ENCODE measurements at places on chromosomes 1 and 21.

- no peak for DNase-seq
Measured at GRCh38 chr21:37419228-37419906, 52.8 kb downstream of the DYRK1A start.

DNA sequence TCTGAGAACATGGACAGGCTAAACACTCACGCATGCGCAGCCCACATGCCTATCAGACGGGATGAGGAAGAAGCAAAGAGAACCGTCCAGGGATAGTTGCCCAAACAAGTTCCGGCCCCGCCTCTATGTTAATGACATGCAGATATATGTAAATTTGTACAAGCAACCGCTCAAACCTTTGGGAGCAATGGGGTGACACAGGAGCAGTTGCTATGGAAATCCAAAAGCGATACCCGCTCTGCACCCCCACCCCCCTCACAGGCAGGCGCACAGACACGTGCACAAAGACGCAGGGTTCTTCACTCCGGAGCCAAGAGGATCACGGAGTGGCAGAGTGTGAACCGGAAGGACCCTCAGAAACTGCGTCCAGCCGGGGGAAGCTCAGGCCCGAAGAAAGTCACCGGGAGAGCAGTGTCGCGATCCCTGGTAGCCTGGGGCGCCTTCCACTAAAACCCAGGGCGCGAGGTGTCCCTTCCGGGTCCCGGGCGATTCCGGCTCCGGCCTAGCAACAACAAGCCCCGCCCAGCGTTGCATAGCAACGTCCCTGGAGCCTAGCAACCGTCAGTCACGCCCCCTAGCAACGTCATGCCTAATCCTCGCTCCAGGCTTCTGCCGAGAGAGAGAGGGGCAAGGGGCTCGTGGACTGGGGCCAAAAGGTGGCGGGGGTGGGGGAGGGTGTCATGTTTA, 24.1 kb upstream of the ADGRB2 start:
- DNase-seq = peak; percentile 88

GRCh38 chr21:36849461-36850105, 116.9 kb downstream of the HLCS start:
- DNase-seq = no peak

DNA sequence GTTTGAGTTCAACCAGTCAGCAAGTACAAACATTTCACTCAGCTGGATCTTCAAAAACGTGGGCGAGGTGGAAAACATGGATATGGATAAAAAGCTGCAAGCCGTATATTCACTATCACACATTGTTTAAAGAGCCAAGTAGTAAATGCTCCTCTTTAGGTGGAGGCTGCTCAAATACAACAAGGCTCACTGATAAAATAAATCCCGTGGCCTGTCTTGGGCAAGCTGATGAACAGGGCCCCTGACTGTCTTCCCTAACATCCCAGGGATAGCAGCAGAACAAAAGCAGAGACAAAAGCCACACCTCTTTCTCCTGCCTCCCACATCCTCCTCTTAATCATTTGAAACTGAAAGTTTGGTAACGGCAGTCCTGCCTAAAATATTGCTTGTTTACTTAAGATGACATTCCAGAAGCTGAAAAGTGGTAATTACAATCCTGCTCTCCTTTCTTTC, 357.7 kb downstream of the TTLL7 start:
- DNase-seq = peak; percentile 44

DNA sequence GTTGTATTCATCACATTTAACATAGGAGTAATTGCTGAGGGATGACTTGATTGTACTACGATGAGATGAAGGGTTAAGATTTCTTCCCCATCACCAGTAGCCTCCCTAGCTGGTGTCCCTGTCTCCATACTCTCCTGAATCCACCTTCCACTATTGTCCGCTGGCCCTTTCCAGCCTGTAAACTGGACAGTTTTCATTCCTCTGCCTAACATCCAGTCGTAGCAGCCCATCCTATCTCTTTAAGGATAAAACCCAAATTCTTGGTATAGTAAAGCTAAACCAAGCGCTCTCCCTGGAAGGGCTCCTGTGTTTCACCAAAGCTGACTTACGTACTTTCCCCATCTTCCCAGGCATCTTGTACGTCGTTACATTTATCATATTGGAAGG, 670 bp downstream of the COX20 start:
- DNase-seq = no peak

DNA sequence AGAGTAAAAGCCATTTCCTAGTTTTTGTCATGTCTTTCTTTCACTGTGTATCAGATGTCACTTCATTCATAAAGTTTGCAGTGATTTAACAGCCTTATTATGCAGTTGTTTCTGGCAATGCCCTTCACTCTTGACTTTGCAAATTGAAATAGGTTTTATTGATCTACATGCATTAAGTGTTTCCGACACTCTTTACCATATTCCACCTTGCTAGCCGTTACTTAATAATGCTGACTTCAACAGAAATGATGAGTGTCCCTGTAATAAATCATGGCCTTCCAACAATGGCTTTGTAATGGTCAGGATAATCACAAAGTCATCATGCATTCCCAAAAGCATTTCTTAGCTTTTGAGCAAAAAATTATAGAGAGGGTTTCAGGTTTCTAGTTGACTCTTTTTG, 236.8 kb upstream of the FMN2 start:
- no peak for DNase-seq

DNA sequence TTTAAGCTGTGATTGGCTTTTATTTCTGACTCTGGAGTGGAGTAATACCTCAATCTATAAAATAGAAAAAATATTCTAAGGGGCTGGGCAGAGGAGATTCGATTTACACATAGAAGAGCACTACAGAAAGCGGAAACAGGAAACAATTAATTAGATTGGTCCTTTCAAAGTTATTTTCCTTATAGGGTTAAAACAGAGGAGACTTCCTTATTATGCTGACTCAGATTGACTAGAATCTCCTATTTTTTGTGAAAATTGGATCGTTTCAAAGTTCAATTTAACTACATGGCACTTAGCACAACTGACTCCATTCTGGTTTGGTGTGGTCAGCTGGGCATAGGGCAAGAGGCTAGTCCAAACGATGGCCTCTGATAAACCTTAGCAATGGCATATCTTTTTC, 48.3 kb upstream of the NCAM2 start:
- DNase-seq = no peak

- peak; percentile 53 for DNase-seq
Measured at GRCh38 chr1:17919525-17920439, 164.6 kb downstream of the ACTL8 start.

DNA sequence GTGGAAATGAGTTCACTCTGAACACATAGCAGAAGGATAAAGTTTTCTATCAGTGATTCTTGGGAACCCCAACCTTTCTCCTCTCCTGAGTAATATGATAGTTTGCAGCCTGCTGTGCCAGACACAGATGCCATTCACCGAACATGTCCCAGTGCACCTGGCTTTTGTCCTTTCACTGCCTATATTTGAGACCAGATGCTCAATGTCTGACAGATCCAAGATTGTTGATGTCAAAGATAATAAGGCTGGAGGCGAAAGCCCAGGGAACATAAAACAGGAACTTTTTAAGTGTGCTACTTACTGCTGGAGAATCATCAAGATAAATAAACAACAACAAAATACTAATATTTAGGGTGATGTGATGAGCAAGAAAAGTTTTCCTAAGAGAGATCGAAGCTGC, 139.3 kb downstream of the TIAM1 start:
- DNase-seq = no peak

GRCh38 chr21:16082038-16082816, 352.4 kb downstream of the USP25 start:
- DNase-seq = peak; percentile 41

- DNase-seq = peak; percentile 54
Measured at GRCh38 chr21:41610042-41610839, 102.3 kb upstream of the TMPRSS2 start.

- DNase-seq = peak; percentile 8
Measured at GRCh38 chr21:45432575-45433255, 27.8 kb downstream of the COL18A1 start.

DNA sequence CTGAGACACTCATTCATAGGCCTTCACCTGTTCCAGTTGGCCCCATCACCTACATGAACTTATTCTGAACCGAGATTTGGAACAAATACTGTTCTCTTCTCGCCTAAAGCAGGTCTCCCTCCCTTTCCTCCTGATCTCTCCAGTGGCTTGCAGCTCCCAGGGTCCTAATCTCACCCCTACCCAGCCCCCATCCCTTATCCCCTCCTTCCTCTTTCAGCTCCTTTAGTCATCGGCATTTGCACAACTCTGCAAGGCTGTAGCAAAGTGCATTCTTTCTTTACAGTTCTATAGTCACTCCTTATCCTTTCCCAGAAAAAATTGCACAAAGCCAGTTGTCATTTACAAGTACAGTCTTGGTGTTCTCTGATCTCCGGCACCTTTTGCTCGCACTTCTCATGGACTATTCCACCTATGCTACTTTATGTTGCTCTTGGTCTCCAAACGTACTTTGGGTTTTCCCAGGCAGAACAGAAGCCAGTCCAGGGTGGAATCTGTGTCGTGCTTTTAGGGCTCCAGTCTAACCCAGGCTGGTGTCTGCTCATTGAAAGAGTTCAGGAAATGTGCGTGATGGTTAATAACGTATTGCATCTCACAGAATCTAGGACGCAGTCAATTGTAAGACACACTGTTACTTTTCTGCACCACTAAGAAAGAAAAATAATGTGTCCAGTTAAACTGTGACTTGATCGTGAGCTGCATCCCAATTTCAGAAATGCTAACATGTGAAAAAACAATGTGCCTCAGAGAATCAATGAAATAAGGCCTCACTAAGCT, 965 bp downstream of the ABCA4 start:
- DNase-seq = no peak

- no peak for DNase-seq
Measured at GRCh38 chr21:43918385-43918947, 53.4 kb downstream of the AGPAT3 start.

GRCh38 chr1:236009191-236009590, 55.7 kb downstream of the NID1 start:
- DNase-seq = no peak

DNA sequence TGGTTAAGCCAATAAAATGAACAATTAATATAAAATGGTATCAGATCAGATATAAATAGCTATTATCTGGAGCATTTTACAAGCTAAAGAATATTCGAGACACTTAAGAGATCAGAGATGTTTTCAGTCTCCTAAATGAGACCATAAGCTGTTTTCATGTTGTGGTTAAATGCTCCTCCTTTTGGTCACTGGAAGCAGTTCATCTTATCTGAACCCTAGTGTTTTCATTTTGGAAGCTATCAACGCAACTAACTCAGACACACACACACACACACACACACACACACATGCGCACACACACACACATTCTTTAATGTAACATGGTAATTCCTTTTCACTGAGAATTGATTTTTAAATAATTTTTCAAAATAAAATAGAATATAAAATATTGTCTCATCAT, 10.0 kb upstream of the LRRC8C start:
- DNase-seq = peak; percentile 24

GRCh38 chr1:10430216-10431069, at the start of gene CENPS:
CENPS (plus strand) TSS chr1:10430433; CDS start chr1:10430518, 85 bp downstream.
- DNase-seq = peak; percentile 88

DNA sequence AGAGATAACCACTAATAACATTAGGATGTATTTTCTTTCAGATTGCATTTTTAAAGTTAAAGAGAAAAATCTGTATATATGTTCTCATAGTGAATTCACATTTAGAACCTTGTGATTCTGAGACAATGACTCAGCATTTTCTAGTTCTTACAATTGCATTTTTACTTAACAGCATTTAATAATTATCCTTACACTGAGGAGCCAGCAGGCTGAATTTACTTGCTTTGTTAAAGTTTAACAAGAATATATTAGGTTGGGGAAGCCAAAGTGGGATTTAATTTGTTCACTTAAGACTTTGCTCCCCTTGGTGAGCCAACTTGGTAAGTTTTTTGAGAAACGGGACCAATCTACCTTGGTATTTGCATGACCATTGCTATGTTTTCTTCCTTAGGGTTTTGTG, 4.5 kb downstream of the PATJ start:
- peak; percentile 40 for DNase-seq

DNA sequence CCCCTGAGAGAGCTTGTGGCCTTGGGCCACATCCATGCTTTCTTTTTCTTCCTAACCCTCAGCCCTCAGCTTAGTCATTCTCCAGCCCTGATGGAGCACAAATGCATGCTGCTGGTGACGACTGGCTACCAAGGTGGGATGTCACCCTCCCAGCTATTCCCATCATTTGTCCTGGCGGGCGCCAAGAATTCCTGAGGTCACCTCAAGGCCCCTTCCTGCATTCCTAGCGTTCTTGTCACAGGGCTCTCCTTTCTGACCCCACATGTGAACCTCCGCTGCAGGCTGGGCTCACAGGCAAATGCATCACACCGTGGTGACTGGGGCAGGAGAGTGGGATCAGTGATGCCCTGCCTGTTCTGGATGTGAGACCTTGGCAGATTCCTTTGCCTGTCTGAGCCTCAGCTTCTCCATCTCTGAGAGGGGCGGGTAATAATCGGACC, 53.4 kb upstream of the IFFO2 start:
- peak; percentile 91 for DNase-seq

- DNase-seq = no peak
Measured at GRCh38 chr1:105362438-105362837, 1612.7 kb downstream of the AMY1C start.

GRCh38 chr1:82614090-82614489, 813.4 kb downstream of the ADGRL2 start:
- DNase-seq = no peak

DNA sequence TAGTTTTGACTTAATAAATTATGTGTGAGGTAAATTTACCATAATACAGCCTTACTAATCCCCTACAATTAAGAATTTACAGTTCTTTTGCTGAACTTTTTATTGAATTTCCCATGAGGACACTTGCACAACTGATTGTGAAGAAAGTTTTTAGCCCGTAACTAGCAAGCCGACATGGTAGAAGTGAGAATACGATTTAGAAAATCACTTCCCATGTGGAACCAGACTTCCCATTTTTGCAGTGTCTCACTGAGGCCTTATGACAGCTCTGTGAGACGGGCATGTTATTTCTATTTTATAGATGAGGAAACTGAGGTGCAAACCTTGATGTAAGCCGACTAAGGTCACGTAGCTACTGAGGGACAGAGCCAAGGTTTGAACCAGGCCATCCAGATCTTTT, 32.5 kb upstream of the LMO4 start:
- DNase-seq = no peak

- peak; percentile 98 for DNase-seq
Measured at GRCh38 chr1:36321119-36321951, 2.1 kb downstream of the EVA1B start.

GRCh38 chr1:35808450-35809113, 766 bp downstream of the AGO4 start:
- peak; percentile 22 for DNase-seq
